SHP77 (cell line): ENCODE measurements at places on chromosomes 3 and 15.
A peak's percentile ranks its signal among the peaks of the same experiment; 100 is the strongest.

- no peak for DNase-seq
Observed at GRCh38 chr15:81744364-81744763, 301.5 kb downstream of the MEX3B start.

- DNase-seq = no peak
Observed at GRCh38 chr3:56288258-56288657, 180.0 kb downstream of the ERC2 start.

GRCh38 chr3:159583662-159584061 is 405.0 kb upstream of the IL12A start:
- no peak for DNase-seq

DNA sequence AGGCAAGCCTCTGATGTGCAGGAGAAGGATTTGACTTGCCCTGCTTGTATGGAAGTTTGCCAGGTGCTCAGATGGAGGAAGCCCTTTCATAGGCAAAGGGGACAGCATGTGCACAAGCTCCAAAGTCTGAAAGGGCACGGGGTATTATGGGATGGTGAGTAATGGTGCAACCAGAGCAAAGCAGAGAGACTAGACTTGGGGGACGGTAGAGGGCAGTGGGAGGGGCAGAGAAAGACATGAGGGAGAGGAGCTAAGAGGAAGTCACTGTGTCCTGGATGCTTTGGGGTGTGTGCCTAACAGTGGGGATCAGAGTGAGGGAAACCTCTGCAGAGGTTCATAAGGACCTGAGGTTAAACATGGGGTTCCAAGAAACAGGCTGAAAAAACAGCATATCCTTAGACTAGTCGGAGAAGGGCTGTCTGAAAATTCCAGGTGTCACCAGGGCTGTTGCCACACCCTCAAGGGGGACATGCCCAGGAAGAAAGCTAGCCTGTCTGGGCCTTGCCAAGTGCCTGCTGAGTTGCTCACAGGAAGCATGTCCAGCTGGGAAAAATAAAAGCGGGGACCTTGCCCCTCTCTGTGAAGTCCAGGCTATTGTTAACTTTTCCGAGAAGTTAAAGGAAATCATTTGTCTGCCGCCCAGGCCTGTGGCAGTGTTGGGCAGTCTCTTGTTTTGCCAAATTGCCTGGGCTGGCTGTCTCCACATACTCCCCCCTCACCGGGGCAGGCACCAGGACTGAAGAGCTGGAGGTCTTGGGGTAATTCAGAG is 47.1 kb downstream of the HRH1 start:
- DNase-seq = no peak

DNA sequence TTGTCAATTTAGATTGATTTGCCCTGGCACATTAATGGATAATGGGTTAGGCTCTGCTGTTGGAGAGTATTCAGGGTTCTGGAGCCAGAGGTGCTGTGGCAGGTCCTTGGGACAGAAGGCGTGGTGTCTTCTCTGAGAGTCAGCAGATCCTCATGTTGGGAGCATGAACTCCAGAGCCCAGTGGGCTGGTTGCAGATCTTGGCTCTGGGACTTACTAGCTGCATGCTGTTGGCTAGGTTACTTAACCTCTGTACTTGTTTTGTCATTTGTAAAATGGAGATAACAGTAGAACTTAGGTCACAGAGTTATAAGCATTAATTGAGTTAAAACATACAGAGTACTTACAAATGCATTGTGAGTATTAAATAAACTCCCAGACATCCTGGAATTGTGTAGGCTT is 77.6 kb downstream of the CCK start:
- DNase-seq = no peak

GRCh38 chr3:104298662-104299061 is 1068.0 kb upstream of the ALCAM start:
- DNase-seq = no peak

DNA sequence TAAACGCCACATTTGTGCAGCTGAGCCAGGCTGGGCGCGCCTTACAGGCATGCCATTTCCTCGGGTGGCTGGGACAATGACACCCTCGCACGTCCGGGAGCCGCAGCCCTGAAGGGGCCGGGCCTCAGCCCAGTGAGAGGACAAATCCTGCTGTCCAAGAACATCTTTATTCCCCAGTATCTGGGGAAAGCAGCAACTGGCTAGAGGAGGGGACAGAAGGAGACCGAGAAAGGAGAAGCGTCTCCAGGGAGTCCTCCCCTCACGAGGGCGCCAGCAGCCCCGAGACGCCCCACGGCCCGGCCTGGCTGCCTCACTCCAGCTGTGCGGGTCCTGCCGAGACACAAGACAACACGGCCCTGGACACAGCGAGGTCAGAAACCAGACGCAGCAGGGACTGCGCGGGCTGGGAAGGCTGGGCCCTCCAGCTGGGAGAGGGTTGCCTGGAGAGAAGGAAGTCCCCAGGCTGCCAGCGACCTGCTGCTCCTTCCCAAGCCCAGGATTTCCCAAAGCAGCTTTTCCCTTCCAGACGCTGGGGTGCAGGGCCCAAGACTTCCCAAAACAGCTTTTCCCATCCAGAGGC is 130.2 kb downstream of the CHSY1 start:
- peak; percentile 40 for DNase-seq

GRCh38 chr15:70493787-70494516 is 269.4 kb downstream of the UACA start:
- no peak for DNase-seq
